ENCODE measurements at places on chromosomes 3 and 15. TPM values are rescaled to one million over a fixed set of nuclear protein-coding genes. Genes with fewer than 3 reads are reported as not detected.
A peak's percentile ranks its signal among the peaks of the same experiment; 100 is the strongest.

Gene LINS1
- 8.9 TPM for total RNA-seq

Gene CCRL2
- total RNA-seq = 0.89 TPM

Gene TM4SF18
- 6.7 TPM for total RNA-seq

Gene ZNF502
- 2.3 TPM for total RNA-seq

DNA sequence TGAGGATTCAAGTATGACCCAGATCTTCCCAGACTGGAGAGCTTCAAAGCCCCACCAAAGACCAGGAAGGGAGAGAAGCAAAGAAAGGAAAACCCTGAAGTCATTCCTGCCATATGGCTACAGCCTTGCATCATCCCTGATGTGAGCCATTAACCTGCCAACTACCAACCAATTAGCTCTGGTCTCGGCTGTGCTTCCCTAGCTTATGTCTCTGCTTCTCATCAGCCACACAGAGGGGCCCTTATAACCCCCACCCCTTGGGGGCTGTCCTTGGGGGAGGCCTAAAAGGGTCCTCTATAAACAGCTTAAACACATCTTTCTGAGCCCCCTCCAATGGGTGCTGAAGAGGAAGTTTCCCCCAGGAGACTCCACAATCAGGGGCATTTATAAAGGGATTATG is 52.8 kb downstream of the NOX5 start:
- DNase-seq = no peak

GRCh38 chr3:71859123-71859519 is 74.2 kb upstream of the PROK2 start:
- DNase-seq = no peak

GRCh38 chr15:75693501-75694240 is 19.0 kb downstream of the CSPG4 start:
- DNase-seq = no peak

GRCh38 chr15:38414357-38414756 is 39.6 kb upstream of the FAM98B start:
- no peak for DNase-seq

GRCh38 chr3:161083131-161083530 is 22.0 kb downstream of the B3GALNT1 start:
- no peak for DNase-seq

DNA sequence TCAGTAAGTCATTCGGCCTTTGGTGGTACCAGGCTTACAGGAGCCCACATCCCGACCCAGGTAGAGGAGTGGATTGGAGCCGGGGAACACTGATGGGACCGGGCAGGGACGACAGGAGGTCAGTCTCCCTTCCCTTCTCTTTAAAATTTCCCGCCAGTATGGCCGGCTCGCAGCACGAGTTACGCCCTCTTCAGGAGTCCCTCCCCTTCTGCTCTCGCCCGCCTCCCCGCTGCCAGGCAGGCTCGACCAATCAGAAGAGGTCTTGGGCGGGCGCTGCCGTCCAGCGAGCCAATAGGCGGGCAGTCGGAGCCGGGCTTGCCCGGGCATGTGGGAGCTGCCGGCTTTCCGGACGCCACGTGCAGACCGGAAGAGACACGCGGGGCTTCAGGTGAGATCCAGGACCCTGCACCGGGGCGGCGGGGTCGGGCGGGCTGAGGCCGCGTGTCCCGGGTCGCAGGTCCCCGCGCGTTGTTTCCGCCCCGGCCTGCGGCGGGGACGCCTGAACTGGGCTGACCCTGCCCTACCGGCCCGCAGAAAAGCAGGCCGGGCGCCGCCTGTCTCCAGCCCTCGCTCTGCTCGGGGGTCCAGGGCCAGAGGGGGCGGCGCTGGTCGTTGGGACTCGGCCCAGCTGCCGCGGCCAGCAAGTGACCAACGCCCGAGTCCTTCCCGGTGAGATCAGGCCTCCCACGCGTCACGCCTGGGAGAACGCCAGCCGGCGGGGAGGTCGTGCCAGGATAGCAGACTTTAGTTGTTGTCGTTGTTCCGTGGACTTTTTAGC is at the start of gene AEN:
TSS of gene AEN (plus strand) at position 346 of the 778 bp plus-strand sequence. CDS start 4,870 bp downstream, outside the sequence.
- peak; percentile 97 for DNase-seq

DNA sequence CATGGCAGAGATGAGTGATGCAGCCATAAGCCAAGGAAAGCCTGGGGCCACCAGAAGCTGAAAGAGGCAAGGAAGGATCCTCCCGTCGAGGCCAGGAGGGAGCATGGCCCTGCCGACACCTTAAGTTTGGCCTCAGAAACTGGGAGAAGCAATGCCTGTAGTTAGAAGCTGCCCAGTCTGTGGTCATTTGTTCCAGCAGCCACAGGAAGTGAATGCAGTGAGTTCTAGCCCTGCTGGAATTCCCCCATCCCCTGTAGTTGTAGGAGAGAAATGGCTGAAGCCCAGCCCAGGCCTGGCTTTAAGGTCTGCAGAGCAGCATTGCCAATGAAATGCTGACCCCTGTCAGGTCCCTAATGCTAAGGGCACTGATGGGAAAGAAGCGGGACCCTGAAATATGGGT is 12.2 kb upstream of the CHSY1 start:
- DNase-seq = no peak

- DNase-seq = no peak
Measured at GRCh38 chr3:123818921-123819429, 65.2 kb downstream of the MYLK start.

DNA sequence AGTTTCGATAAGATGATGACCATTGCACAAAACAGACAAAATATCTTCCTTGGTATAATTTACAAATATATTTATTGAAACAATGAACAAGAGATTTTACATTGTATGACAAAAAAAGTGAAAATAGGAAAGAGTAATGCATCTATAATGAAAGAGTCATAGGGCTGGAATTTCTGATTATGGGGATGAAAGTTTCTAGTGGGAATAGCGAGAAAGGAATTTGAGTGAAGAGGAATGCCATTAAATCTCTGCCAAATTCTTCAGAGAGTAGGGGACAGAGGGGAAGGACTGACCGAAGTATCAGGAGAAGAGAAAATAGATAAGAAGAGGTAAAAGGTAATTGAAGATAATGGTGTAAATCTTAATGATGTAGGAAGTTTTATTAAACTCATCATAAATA is 125.4 kb downstream of the VGLL3 start:
- DNase-seq = no peak

DNA sequence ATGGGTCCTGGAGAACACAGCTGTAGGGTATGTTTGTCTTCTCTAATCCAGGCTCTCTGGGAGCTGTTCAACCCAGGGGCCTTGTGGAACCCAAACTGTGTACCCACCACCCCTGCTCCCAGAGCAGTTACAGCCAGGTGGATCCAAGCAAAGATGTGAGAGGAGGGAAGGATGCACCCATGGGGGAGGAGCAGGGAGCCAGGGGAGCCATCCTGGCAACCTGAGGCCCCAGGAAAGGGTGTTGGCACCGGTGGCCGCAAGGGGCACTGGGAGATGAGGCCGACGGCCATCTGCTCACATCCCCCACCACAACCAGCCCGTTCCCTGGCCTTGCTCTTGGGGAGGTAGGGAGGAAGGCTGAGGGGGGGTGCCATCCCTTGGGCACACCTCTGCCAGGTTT is 43.2 kb downstream of the CMTM6 start:
- DNase-seq = peak; percentile 42

DNA sequence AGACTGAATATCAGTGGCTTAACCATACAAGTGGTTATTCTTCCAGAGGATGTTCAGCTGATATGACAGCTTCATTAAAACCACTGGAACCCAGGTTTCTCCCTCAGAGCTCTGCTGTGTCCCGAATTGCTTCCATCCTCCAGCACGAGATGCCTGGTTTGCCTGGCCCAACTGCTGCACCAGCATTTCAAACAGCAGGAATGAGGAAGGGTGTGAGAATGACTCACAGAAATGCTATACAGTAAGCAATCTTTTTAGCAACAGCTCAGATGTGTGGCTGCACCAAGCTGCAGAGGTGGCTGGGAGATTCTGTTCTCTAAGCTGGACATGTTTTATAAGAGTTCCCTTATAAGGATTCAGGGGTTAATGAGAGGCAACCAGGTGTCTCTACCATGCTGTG is 271.0 kb downstream of the GABRG3 start:
- DNase-seq = no peak

GRCh38 chr3:107630779-107631178 is 108.0 kb downstream of the BBX start:
- no peak for DNase-seq

- peak; percentile 70 for DNase-seq
Measured at GRCh38 chr3:88149101-88149508, 654 bp upstream of the C3orf38 start.

GRCh38 chr15:81485806-81486205 is 111.8 kb upstream of the TMC3 start:
- no peak for DNase-seq

- no peak for DNase-seq
Measured at GRCh38 chr15:36603987-36604386, 24.6 kb downstream of the CDIN1 start.

- peak; percentile 80 for DNase-seq
Measured at GRCh38 chr3:172332256-172333041, 115.8 kb downstream of the GHSR start.

Data from right atrium auricular region (tissue), 2 donors.